ENCODE measurements at places on chromosomes 5 and 9.
A peak's percentile ranks its signal among the peaks of the same experiment; 100 is the strongest.

DNA sequence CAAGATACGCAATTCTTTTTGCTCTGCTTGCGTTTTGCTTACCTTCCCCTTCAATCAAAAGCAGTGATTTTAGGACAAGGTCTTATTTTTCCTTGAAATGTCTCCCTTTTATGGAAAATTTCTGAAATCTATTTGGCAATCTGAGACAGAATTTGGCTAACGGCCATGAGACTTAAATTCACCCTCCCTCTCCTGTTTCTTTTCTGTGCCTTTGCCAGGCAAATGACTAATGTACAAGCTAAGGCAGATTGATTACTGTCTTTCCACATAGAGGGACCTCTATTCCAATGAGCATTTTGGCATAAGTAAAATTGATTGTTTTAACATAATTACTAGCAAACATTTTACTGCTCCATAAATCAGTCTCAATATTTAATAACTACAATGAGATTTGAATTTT, 31.7 kb downstream of the FAM81B start:
- no peak for DNase-seq

GRCh38 chr9:1659363-1659690, 355.8 kb upstream of the SMARCA2 start:
- no peak for DNase-seq

DNA sequence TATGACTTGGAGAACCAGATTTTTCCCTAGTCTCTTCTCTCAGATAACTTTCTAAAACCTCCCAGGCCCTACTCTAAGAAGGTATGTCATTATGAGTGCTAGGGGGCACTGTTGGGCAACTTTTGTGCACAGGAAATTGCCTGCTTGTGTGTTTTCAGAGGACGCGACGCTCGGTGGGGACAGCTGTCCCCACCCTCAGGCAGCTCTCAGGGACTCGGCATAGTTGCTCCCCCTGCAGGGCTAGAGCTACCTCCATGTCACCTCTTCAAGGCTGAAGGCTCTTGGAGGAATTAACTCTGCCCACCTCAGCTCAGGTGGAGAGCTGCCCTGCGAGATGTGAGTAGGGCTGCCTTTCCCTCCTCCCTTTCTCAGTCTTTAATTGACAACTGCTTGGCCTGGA, 10.2 kb upstream of the TIFAB start:
- peak; percentile 28 for DNase-seq

- DNase-seq = no peak
Observed at GRCh38 chr5:180604271-180604670, 13.0 kb upstream of the SCGB3A1 start.

DNA sequence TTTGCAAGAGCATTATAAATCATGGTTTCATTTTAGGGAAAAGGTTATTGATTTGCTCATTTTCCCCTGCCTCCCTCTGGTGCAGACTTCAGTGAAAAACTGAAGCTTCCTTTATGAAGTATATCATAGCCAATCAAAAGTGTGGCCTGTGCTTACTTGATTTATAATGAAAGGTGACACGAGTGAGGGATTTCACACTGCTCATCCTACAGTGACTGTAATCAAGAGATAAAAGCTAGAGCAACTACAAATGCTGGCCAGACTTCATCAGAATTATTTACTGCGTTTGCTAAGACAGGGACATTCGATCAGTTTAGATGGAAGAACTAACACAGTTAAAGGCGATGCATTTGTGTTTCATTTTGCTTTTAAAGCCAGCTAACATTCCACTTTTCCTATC, 151.5 kb downstream of the SV2C start:
- DNase-seq = no peak

- DNase-seq = no peak
Observed at GRCh38 chr5:83146441-83146840, 69.1 kb downstream of the XRCC4 start.

GRCh38 chr5:87266914-87267573, 639 bp upstream of the RASA1 start:
- no peak for DNase-seq

- no peak for DNase-seq
Observed at GRCh38 chr5:180810959-180811622, 8.5 kb upstream of the MGAT1 start.

DNA sequence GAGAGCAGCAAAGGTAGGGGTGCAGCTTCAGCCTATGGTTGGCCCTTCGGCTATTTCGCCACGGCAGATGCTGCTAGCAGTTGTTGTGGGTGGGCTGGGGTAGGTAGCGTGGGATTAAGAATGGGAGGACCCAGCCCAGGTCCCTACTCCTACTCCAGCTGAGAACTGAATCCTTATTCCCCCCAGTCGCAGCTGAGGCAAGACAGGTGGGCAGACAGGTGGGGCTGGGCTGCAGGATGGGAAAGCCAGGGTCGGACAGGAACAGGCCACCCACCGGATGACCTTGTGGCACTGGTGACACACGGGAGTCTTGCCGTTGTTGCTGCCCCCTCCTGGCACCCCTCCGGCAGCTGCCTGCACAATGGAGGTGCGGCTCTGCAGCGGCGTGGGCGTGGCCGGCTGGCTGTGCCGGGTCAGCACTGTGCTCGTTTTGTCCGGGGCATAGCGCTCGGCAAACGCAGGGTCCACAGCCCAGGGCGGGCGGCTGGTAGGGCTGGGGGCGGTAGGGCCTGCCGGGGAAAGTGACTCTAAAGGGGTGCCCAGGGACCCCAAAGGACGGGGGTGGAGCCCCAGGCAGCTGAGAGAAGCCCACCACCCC, 8.2 kb downstream of the PDLIM7 start:
- no peak for DNase-seq

DNA sequence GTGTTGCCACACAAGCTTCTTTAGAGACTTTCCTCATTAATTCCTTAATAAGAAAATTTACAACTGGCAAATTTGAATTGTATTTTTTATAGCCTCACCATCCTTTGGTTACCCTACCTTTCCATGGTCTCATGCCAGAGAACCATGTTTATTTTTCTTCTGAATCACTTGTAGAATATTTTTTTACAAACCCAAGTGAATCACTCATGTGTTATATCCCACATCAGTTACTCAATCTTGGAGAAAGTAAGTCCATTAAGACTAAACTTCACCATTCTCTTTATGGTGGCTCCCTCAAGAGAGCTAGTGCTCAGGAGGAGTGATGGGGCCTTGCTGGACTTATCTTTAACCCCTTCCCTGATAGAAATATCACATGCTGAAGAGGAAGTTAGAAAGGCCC, 128.9 kb downstream of the SUSD1 start:
- DNase-seq = no peak

- DNase-seq = no peak
Observed at GRCh38 chr5:17221843-17222636, 4.6 kb downstream of the BASP1 start.
